ENCODE measurements at places on chromosomes 13 and 19.

GRCh38 chr13:33800646-33801186, 17.2 kb upstream of the RFC3 start:
- DNase-seq = no peak

GRCh38 chr19:49136771-49137171, 17.4 kb downstream of the PPFIA3 start:
- DNase-seq = no peak

DNA sequence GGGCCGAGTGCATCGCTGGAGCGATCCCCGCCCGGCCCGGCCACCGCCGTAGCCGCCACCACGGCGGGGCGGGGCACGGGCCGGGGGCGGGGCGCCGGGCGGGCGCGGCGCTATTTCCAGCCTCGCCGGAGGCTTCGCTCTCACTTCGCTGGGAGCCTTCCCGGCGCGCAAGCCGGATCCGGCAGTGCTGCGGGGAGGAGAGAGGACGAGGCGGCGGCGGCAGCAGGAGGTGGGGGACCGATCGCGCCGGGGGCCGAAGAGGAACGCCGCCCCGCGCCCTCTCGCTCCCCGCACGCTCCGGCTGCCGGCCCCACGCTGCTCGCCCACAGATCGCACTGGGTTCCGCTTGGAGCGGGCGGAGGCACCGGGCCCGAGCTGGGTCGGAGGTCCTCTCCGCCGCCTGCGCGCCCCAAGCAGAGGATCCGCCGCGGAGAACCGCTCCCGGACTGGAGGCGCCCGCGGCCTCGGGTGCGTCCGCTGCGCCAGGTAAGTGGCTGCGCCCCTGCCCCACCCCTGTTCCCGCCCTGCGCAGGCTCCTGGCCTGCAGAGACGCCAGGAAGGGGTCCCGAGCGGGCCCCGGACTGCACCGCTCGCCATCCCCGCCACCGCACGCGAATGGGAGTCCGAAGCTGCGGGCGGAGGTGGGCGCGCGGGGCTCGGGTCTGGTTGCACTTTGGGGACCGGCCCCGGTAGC, at the start of gene CHST8:
Gene CHST8, plus strand, starts transcription at position 143 of the 694 bp plus-strand sequence. CDS start 67,309 bp downstream, outside the sequence.
- peak; percentile 47 for DNase-seq

DNA sequence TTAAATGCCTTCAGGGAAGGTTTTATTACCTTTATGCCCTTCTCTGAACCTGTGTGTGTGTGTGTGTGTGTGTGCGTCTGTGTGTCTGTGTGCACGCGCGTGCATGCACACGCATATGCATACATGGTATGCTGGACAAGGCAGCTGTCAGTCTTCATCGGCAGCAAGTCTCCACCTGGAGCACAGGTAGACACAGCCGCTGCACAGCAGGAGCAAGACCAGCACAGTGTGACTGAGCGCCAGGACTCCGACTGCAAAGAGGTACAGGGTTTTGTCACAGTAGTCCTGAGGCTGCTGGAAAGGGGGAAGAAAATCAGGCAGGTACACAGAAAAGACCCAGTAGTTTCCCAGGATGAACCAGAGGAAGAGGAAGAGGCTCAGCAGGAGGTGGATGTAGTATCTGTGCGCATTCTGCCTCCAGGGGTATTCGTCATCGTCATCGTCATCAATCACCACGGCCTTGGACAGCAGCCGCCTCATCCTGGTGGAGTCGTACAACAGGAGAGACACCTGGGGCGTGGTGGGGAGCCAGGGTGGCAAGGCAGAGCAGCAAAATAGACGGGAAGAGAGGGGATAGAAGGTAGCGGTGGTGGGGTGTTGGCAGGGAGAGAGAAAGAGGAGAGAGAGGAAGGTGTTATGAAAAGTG, 12.8 kb upstream of the DHRS12 start:
- no peak for DNase-seq

DNA sequence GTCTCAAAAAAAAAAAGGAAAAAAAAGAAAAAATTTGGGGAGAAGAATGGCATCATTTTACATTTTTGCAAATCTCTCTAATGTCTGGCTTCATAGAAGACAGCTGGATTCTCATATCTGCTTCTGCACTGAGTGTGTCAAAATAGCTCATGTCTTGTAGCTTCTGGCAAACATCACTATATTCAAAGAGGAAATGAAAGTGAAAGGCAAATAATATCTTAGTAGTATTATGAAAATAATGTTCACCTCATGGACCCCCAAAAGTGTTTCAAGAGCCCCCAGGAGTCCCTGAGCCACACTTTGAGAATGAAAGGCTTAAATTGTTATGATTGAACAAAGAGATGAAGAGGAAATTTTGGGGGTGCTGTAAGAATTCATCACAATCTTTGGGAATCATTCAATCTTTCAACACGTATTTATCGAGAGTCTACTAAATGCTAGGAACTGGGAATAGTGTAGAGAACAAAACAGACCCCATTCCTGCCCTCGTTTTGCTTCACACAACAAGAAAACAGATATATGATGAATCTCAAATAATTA, 1.2 kb upstream of the SLC6A16 start:
- DNase-seq = no peak

DNA sequence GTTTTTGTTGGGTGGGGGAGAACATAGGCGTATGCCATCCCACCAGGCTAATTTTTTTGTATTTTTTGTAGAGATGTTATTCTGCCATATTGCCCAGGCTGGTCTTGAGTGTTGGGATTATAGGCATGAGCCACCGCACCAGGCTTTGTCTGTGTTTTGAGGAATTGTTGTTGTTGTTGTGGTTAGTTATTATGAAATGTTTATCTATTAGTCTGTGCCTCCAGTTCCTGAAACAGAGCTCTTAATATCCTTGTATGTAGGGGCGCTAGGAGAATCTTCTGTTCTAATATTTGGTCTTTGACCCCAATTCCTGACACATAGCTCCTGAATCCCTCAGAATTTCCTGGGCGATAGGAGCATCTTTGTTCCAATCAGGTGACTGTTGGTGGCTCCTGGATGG, 5.6 kb upstream of the LATS2 start:
- no peak for DNase-seq

GRCh38 chr19:44003461-44004009, 778 bp downstream of the ZNF230 start:
- DNase-seq = peak; percentile 10

DNA sequence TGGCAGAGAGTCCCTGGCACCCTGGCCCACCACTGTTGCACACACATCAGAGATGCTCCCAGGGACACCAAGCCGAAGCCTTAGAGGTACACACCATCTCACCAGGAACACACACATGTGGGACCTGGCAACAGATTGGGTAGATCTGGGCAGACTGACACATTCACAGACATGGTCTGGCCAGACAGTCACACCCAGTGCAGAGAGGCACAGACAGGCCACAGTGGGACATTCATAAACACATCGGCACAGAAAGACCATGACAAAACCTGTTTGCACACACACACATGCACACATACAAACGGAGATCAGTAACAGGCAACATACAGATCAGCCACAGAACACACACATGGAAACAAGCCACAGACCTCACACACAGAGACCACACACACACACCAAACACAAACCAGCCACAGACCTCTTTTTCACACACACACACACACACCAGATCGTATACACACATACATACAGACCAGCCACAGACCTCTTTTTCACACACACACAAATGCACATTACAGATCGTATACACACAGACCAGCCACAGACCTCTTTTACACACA, 6.3 kb upstream of the JUNB start:
- DNase-seq = no peak

- peak; percentile 31 for DNase-seq
These were observed 18.1 kb upstream of the OLFM4 start for GRCh38 chr13:53010374-53011105.

GRCh38 chr13:105410602-105411001, 1124.9 kb downstream of the EFNB2 start:
- peak; percentile 6 for DNase-seq

- DNase-seq = peak; percentile 69
These were observed at the start of gene RCBTB1 for GRCh38 chr13:49585220-49586157. TSS of gene RCBTB1 (minus strand) at chr13:49585558. CDS start at chr13:49567279, 18,279 bp downstream.

- no peak for DNase-seq
These were observed 389.2 kb downstream of the NDFIP2 start for GRCh38 chr13:79870123-79870522.

DNA sequence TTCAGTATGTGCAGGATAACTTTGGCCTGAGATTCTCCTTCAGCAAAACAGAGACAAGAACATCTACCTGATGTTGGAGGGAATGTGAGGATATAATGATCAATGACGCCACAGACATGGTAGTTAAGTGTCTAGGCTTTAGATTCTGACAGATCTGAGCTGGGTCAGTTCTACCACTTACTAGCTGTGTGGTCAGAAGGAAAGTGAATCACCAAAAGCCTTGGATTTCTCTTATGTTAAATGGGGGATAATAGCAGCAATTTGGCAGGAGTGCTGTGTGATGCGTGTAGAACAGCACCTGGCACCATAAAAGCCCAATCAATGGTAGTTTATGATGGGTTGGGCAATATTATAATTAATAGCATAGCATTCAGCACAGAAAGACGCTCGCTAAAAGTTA, 41.7 kb downstream of the RXFP2 start:
- peak; percentile 60 for DNase-seq

- peak; percentile 97 for DNase-seq
These were observed at the start of gene ZMYM2 for GRCh38 chr13:19958155-19959111. TSS of gene ZMYM2 (plus strand) at chr13:19958727. CDS start at chr13:19993073, 34,346 bp downstream.

- DNase-seq = no peak
These were observed 126.4 kb upstream of the SLC10A2 start for GRCh38 chr13:103192511-103193135.

- no peak for DNase-seq
These were observed 190.0 kb downstream of the MZT1 start for GRCh38 chr13:72537395-72537780.

GRCh38 chr13:66216728-66217127, 1013.4 kb downstream of the PCDH9 start:
- DNase-seq = no peak

DNA sequence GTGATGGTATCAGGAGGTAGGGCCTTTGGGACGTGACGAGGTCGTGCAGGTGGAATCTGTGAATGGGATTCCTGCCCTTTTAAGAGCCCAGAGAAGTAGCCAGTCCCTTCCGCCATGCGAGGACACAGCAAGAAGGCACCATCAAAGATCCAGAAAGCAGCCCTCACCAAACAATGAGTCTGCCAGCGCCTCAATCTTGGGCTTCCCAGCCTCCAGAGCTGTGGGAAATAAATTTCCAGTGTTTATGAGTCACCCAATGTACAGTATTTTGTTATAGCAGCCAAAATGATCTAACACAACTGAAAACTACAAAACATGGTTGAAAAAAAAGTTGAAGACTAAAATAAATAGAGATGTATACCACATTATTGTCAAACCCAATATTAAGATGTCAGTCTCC, 16.9 kb upstream of the LAMP1 start:
- DNase-seq = no peak

GRCh38 chr13:82698941-82699340, 1183.3 kb downstream of the SLITRK1 start:
- no peak for DNase-seq

GRCh38 chr13:95304453-95304852, 3.2 kb upstream of the ABCC4 start:
- DNase-seq = no peak

DNA sequence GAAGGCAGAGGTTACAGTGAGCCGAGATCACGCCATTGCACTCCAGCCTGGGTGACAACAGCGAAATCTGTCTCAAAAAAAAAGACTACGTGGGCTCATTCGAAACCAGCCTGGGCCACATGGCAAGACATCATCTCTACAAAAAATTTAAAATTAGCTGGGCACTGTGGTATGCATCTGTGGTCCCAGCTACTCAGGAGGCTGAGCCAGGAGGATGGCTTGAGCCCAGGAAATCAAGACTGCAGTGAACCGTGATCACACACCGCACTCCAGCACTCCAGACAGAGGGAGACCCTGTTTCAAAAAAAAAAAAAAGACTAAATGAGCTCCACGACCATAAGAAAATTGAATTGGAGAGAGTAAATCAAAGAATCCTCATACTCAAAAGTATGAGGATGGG, 53.1 kb downstream of the SLC7A1 start:
- no peak for DNase-seq

GRCh38 chr19:21856773-21857514, 21.0 kb upstream of the ZNF43 start:
- DNase-seq = no peak

- DNase-seq = no peak
These were observed 12.9 kb downstream of the SYT3 start for GRCh38 chr19:50626795-50627194.

- DNase-seq = no peak
These were observed 28.7 kb downstream of the TMEM255B start for GRCh38 chr13:113787694-113788093.

GRCh38 chr19:13149628-13150186, 468 bp downstream of the STX10 start:
- no peak for DNase-seq

DNA sequence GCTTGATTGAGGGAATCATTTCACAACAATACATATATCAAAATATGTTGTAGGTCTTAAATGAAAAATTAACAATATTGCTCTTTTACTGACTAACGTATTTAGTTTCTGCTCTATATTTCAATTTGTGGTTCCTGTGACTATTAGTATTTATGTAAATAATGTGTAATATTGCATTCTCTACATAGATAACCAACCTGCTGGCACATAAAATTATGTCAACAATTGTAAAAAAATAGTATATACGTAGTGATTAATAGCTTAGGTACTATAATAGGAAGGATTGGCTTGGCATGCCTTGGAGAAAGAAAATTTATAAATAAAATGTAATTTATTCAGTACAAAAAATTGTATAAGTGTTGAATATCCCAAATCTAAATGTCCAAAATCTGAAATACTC, 1336.1 kb downstream of the PCDH9 start:
- no peak for DNase-seq

DNA sequence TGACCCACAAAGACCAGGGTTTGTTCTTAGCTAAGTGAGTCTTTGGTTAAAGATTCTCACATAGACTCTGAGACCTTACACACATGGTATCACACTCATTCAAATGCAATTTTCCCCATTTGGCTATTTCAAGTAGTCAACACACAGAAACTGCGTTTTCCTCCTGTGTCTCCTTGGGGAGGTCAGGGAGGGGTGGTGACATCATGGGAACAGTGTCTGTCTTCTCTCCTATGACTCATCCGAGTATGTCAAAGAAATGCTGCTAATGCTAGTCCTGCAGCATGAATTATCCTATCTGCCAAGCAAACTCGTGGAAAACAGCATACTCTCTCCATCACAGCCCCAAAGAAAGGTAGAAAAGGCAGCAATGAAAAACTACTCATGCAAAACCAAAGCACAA, 100.2 kb downstream of the ENOX1 start:
- no peak for DNase-seq

GRCh38 chr13:29594303-29594709, 1.2 kb downstream of the SLC7A1 start:
- DNase-seq = peak; percentile 65

GRCh38 chr13:99346335-99347042, 39.3 kb upstream of the GPR183 start:
- no peak for DNase-seq

DNA sequence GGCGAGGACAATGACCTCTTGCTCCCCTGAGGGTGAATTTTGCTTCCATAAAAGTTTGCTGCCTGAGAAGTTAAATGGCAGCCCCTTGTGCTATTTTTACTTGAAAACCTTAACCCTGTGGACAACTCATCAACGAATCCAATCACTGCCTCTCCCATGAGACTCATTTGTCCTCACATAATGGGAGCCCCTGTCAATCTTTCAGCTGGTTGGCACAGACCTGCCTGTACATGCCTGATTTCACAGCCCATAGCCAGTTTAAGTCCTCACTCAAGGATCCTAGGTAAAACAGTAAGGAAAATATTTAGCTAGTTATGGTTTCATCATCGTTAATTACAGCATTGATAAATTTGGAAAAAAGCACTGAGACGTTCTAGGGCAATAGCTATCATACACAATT, 207.4 kb downstream of the NHLRC3 start:
- DNase-seq = peak; percentile 48

Measured in NCI-H748 treated with DMSO at 0.1 percent for 48 hours (cell line).